ENCODE measurements at places on chromosomes 3 and 15.

GRCh38 chr3:1103525-1103924, 10.7 kb downstream of the CNTN6 start:
- no peak for DNase-seq

DNA sequence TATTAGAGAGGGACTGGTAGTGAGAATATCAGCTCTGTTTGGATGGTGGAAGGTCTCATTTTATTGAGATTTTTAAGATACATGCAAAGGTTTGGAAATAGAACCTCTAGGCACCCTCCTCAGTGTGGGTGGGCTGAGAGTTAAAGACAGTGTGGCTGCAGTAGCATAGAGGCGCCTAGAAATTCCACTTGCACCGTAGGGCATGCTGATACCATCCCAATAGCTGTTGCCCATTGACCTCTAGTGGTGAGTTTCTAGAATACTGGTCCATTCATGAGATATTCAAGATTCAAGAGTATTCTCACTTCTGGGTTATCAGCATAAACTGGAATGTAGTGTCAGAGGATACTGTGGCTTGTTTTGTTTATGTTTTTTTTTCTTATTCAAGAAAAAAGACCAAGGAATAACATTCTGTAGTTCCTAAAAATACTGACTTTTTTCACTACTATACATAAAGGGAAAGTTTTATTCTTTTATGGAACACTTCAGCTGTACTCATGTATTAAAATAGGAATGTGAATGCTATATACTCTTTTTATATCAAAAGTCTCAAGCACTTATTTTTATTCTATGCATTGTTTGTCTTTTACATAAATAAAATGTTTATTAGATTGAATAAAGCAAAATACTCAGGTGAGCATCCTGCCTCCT, 87.2 kb downstream of the TGFBR2 start:
- no peak for DNase-seq

DNA sequence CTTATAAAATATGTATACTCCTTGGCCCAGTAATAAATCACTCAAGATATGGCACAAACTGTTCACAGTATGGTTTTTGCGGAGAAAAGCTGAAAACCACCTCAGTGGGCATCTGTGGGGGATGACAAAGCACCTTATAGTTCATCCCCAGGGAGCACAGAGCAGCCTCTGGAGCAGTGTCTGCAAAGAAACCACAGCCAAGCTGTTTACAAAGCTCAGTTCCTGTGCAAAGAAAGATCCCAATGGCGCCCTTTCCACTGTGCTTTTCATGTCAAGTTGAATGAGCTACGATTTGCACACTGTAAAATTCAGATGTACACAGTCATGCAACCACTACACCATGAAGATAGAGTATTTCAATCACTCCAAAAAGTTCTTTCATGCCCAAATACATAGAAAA, 2.5 kb upstream of the EFCC1 start:
- no peak for DNase-seq

DNA sequence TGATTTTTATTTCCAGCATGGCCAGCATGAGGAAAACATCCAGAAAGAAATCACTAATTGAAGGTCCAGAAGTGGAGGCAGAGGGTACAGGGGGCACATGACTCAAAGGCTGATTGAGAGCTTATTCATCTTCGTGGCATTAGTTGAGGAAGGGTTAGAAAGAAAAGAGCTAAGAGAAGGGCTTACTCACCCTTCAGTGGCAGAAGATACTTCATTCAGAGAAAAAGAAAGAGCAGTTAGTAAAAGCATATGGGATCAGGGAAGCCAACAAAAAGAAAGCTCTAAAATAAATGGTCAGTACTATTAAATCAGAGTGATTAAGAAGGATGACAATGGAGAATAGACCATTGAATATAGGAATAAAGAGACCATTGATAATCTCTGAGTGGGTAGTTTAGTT, 25.2 kb downstream of the GAP43 start:
- DNase-seq, result no peak

- DNase-seq, result no peak
Observed at GRCh38 chr3:113211330-113212149, at the start of gene BOC. TSS of gene BOC (plus strand) at chr3:113211557. CDS start at chr3:113249803, 38,246 bp downstream.

DNA sequence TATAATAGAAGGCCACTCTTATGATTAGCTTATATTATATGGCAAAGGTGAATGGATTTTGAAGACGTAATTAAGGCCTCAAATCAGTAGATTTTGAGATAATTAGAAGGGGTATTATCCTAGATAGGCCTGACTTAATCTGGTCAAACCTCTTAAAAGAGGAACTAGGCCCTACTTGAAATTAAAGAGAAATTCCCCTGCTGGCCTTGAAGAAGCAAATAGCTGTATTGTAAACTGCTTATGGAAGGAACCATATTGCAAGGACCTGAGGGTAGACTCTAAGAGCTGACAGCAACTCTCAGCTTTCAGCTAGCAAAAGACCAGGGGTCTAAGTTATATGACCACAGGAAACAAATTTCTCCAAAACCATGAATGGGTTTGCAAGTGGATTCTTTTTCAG, 219.0 kb upstream of the ONECUT1 start:
- no peak for DNase-seq

DNA sequence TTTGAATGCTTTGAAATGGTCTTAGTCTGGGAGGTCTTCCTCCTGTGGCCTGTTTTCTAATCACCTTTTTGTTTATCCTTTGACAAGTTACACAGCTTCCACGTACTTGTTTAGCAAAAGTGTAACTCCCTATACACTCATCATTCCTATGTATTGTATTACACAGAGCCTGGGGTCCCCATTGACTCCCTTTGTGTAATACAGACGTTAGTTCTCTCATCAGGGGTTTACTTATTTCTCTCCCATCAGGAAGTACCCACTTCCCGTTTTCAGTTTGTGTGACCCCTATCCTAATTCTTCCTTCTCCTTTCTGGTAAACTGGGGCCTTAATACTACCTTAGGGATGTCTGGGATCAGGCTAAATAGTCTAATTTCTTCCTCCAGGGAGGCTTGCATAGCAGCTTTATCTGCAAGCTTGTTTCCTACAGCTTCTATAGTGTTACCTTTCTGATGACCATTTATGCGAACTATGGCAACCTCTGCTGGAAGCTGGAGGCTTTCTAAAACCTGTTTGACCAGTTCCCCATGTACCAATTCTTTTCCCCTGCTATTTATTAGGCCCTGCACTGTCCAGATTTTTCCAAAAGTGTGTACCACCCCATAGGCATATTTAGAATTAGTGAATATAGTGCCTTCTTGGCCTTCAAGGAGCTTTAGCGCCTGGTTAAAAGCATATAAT, 22.4 kb downstream of the ARL8B start:
- no peak for DNase-seq

- no peak for DNase-seq
Observed at GRCh38 chr15:44340410-44340809, 51.9 kb downstream of the GOLM2 start.

DNA sequence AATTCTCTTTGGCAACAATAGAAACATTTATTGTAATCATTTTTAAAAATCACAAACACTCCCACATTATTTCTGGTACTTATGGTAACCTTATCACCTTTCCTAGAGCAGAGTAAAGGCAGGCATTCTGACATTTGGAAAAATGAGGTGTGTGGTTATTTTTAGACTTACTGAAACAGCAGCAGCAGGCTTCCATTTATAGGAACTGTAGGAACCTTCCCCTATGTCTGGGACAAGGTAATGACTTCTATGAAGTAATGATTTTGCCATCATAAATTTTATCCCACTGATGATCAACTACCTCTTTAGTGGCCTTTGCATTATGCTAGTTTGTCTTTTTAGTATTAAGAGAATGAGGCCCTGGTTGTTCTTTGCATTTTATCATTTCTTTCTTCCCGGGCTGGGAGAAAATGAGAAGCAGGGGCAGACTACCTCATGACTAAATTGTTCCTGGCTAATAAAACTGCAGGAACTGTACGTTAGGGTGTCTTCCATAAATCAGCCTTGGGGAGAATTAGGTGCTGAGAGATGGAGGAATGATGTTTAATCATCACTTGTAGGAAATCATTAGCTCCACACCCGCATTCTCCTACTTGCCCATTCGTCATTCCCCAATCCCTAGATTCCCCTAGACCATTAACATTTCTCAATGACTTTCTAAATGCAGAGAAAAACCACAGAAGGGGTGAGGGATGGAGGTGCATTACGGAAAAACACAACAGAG, 680.3 kb downstream of the AGBL1 start:
- DNase-seq, result no peak

DNA sequence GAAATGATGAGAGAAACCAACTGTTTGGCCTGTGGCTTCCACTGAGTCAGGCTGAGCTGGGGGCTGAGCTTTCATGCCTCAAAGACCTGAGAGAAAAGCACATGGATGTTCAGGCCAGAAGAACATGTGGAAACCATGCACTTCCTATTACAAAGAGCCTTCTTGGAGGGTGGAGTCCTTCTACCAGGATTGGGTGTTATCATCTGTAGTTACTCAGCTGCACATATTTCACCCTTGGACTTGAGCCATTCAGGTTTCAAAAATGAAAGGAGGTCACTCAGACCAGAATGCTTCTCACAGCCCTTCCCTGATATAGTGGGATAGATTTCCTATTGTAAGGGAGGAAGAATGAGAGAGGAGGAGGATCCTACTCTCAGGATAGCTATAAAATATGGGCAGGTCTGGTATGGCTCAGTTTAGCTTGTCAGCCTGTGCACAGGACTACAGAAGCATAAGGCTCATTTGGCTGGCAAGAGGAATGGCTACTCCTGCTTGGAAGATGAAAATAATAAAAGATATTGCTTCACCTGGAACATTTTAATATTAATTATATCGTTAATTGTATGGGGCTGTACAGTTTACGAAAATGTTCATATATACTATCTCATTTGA, 173.6 kb upstream of the TMC3 start:
- DNase-seq, result no peak

GRCh38 chr3:108241721-108242120, 19.5 kb upstream of the IFT57 start:
- DNase-seq, result no peak

GRCh38 chr15:92636908-92637481, 18.6 kb downstream of the FAM174B start:
- DNase-seq, result no peak

- no peak for DNase-seq
Observed at GRCh38 chr3:13047296-13048165, 25.7 kb downstream of the IQSEC1 start.

GRCh38 chr3:128052595-128053351, 536 bp downstream of the SEC61A1 start:
- DNase-seq, result no peak

- no peak for DNase-seq
Observed at GRCh38 chr3:159751146-159751545, 237.5 kb upstream of the IL12A start.

GRCh38 chr3:178289544-178290160, 246.6 kb upstream of the KCNMB2 start:
- DNase-seq, result no peak

DNA sequence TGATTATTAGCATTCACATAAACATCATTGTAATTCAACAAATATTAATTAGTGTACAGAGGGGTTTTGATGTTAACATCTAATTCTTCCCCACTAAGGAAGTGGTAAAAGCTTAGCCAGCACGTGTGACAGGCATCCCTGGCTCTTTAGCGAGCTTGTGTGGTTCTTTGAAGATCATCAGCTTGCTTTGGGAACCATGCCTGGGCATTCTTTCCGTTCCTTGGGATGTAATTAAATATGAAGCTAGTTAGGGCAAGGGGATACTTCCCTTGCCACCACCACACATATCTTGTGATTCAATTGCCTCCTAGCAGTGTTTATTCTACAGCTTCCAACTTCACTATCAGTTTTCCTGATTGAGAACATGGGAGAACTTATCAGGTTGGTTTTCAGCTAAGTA, 246.5 kb downstream of the MYRIP start:
- no peak for DNase-seq

DNA sequence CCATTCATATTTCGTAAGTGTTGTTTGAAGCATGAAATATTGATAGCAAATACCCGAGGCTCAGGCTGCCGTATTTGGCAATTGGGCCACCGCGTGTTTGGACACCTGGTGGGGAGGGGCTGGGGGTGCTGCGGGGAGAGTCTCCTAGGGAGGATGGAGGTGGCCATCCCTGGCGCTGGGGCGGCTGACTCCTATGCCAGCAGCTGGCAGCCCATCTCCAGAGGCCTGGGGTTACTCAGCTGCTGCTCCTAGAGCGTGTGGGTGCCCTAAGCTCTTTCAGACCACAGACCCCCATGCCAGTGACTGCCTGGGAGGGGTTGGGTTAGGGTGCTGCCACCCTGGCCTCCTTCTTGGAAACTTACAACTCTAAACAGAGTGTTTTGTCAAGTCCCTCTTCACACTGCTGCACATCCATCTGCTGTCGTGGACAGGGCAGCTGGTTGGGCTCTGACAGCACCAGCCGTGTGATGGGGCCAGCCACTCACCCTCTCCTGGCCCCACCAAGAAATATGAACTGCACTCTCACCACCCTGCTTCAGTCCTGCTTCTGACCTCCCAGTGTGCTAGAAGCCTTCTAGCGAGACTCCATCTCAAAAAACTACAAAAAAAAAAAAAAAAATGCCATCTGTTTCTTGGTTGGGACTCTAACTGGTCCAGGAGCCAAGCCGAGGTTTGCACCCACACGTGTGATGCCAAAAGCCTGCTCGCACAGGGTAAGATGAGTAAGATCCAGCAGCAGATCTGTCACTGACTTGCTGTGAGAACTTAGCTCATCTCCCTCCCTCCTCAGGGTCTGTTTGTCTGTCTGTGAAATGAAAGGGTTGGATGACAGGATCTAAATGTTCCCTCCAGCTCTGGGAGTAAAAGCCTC, 156.2 kb downstream of the MEGF11 start:
- DNase-seq, result no peak

GRCh38 chr3:174270841-174271240, 588.3 kb upstream of the NAALADL2 start:
- DNase-seq, result no peak

DNA sequence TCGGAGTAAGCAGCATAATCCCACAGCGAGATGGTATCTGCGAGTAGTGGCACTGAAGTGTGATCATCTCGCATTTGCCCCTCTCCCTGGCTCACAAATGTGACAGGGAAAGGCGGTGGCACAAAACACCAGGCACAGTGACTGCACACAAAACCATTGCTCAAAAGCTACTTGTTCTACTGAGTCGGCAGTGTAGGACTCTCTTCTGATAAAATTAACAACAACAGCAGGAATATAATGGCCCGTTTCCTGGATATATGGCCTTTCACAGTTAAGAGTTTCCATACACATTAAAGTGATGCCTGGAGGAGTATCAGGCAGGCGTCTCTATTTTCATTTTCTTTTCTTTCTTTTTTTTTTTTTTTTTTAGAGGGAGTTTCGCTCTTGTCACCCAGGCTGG, 69.0 kb downstream of the MYO1E start:
- DNase-seq, result no peak

- DNase-seq, result no peak
Observed at GRCh38 chr3:12458901-12459300, 25.4 kb upstream of the TSEN2 start.

DNA sequence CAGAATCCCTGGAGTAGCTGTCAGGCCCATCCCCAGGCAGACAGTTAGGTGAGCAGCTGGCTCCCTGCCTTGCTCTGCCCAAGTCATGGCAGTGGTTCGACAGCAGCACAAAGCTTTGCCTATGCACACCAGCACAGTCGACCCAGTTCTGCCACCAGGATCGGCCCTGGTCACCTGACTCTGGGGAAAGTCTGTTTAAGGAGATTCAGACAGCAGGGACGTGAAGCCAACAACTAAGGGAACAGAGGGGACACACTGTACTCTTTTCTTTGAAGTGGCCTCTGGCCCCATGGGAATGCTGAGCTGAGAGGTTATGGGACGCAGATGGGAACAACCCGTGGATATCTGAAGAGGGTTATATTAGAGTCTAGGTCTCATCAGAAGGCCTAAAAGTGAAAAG, 134.8 kb downstream of the CHDH start:
- no peak for DNase-seq

Measured in stimulated activated CD4-positive, alpha-beta T cell treated with anti-CD3 and anti-CD28 coated beads, Interleukin-12 subunit alpha, Interleukin-12 subunit beta, amount 100 ng/mL, for 4 hours (primary cell).